Chondrocyte (in vitro differentiated cells): ENCODE measurements at places on chromosomes 11 and 22.

GRCh38 chr22:49918911-49919881 is 762 bp downstream of the CRELD2 start:
- peak; percentile 88 for DNase-seq

DNA sequence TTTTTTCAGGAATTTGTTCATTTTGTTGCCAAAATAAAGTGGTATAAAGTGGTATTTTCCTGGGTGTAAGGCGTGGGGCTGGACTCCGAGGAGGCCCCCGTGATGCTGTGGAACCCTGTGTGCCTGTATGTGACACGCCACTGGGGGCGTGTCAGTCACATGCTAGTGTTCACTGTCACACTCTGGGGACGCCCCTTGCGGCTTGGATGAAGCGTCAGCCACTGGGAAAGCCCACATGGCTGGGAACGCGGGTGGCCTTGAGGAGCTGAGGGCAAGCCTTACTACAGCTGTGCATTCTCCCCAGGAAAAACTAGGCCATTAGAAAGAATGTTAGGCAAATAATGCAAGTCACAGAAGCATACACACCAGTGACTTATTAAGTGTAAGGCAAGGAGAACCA is 77.0 kb upstream of the SLC25A18 start:
- DNase-seq, result no peak

DNA sequence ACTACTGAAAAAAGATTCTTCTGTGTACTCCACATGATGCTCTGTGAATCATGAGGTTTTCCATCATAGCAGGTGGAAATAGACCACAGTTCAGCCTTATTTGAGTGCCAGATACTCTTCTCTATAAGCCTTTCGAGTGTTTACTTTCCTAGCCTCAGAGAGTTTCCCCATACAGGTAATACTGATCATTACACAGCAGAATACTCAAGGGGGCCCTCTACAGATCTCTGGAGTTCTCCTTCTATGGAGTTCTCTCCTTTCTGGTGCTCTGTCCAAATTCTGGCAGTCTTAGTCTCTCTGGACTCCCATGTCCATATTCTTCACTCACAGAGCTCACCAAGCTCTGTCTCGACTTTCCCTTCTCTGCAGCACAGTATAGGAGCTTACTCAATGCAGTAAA is 175.7 kb upstream of the CARD18 start:
- DNase-seq, result no peak

DNA sequence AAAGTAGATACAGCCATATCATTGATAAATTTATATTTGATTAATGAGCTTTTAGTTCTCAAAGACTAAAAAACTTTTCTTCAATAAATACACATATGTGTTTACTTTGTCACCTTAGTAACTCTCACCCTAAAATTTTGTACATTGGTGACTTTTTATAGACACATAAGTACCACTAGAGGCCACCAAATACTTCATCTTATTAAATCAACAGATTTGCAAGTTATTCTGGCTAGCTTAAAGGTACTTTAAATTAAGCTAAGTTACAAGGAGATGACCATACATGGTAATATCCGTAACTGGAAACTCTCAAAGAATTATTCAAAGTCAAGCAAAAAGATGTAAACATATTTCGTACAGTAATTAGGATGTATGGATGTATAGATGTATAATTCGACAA is 112.2 kb downstream of the SBF2 start:
- DNase-seq, result no peak

DNA sequence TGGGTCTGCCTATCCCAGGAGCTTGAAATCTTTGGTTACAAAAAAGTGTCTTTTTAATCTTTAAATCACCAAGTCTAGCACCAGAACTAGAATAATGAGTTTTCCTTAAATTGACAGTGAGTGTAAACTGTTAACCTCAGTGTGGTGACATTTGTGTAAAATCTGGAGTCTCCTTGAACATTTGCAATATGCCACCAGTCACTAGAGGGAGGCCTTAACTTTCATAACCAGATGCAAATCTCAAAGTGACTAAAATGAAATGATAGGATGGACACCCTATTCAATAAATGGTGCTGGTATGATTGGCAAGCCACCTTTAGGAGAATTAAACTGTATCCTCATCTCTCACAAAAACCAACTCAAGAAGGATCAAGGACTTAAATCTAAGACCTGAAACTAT is 8.3 kb upstream of the SCGB1D2 start:
- no peak for DNase-seq

DNA sequence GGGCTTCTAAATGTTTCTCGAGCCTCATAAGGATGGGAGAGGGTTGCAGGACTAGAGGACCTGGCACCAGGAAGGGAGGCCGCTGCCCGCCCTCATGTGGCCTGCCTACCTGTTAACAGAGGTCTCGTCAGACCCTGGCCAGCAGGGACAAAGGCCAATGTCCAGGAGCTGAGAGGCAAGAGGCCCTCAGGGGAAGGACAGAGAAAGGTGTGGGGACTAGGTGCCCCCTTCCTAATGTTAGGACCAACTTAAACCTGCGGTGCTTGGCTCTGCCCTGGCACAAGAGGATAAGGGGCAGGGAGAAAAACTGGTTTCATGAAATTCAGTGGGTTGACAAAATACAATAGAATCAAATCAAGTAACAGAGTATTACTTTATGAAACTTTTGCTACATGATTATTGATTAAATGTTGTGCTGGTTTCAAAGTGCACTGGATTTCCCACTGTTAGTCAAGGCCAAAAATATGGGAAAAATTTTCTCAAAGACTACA is 20.0 kb upstream of the SYT12 start:
- DNase-seq, result no peak

GRCh38 chr11:72008728-72009127 is 10.0 kb downstream of the IL18BP start:
- no peak for DNase-seq

DNA sequence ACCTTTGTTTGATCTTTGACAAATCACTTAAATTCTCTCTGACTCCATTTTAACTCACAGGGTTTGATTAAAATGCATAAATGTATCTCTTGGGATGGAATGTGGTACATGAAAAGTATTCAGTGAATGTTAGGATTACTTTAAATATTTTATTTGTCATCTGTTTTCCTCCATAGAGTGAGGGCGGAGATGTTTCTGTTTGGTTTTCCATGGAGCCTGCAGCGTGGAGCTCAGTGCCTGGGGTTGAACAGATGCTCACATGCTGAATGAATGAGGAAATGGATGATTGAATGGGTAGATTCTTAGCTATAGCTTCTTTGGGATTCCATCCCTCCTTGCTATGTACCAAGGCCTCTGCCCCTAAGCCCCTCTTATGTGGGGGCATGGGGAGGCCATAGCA is 10.0 kb downstream of the TSPAN18 start:
- DNase-seq, result no peak

DNA sequence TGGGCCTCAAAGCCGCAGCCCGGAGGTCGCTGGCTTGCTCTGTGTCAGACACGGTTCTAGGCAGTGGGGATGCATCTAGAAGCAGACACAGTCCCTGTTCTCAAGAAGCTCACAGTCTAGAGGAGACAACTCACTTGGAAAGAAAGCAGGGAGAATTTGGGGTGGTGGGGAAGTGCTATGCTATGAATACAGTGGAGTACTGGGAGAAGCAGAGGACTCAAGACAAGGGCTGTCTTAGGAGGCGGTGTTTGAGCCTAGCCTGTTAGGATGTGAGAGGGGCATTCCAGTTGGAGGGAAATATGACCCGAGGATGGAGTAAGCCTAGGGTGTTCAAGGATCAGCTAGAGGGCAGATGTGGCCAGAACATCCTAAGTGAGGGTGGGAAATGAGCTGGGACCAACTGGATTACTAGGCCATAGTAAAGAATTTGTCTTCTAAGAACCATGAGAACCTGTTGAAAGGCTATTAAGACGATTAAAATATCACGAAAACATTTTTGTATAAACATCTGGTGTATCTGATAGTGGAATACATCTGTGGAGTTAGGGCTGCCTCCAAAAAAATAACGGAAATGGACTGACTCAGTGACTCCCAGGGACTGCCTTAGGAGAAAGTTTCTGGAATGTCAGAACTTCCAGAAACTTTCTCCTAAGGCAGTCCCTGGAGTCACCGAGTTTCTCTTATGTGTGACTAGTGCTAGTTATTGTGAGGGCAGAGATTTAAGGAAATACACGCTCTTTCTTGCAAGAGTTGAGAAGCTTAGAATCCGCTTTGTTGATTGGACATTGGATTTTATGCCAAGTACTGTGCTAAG is 1.1 kb upstream of the PITPNB start:
- no peak for DNase-seq

DNA sequence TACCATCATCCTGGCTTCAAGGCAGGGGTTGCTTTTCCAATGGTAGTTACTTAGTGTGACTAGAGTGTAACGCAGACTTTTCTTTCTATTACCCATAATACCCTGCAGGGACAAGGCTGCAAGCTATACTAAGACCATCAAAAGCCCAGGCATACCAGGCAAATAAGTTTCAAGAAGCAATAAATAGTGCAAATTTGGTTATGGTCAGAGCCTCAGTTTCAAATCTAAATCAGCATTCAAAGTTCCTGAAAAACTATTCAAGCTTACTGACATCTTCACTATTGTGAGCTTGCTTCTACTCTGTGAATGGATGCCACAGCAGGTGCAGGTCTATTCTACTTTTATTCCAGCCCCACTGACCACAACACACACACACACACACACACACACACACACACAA is 2.5 kb upstream of the HBB start:
- DNase-seq, result no peak

DNA sequence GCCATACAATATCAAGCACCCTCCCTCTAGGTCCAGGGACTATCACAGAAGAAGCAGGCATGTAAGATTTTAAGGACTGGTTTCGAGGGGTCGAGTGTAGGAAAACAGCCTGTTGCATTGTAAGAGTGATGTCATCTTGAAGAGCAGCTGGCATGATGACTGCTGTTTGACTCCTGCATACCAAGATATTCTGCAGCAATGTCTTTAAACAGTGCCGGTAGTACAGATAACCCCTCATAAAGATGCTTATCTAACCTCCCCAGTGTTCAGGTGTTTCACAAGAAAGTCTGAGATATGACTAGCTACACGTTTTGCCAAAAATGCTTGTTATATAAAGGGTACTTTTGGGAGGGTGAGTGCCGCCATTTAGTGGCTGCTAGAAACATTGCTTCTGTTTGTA is 12.0 kb downstream of the FAM111A start:
- DNase-seq, result no peak
